ENCODE measurements at places on chromosomes 2 and 18. TPM values are rescaled to one million over a fixed set of nuclear protein-coding genes. Genes with fewer than 3 reads are reported as not detected.

CCDC74B gene
- total RNA-seq, result 6.0 TPM

PROC gene
- 0.18 TPM for total RNA-seq

LTBP1 gene
- total RNA-seq, result 8.6 TPM

APOB gene
- total RNA-seq, result 1.1 TPM

CXCR1 gene
- total RNA-seq, result not detected

AGXT gene
- total RNA-seq, result not detected

FAM110C gene
- 2.9 TPM for total RNA-seq

Measured in cerebellum (tissue), 4 donors.